ENCODE measurements at places on chromosomes 3 and 15.

- no peak for DNase-seq
These were observed 32.1 kb upstream of the NUDT16 start for GRCh38 chr3:131349454-131349853.

GRCh38 chr3:186152361-186152798, 43.5 kb upstream of the ETV5 start:
- DNase-seq = no peak

- peak; percentile 71 for DNase-seq
These were observed 30.7 kb downstream of the C3orf38 start for GRCh38 chr3:88180398-88180999.

- no peak for DNase-seq
These were observed 716 bp downstream of the CPEB1 start for GRCh38 chr15:82646250-82647044.

DNA sequence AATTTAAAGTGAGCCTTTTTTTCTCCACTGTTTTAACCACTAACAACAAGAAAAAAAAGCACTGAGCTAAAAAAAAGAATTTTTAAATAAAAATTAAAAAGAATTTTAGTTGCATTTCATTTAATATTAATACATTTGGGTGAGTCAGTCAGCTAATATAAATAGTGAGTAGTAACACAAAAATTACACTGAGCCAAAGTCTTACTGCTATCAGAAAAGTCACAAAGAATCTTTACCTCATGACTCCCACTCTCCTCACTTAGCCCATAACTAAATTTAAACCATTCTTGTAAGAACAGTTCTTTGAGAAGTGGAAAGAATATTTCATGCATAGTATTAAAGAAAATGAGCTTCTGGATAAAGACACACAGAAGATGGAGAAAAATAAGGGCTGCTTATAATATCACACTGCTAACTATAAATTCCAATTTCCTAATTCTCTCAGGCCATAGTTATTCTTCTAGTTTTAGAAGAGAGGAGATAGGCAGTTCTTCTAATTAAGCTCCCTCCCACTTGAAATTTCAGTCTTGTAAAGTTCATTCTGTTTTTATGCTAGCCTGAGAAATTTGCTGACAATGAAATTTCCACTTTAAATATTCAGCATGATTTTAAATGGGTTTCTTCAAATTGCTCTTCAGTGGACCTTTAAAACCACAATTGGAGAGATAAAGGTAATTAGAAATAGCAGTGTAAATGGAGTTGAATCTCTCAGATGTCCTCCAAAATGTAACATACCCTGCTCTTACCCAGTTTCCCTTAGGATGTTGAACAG, 17.6 kb downstream of the SHQ1 start:
- no peak for DNase-seq

GRCh38 chr15:48084759-48085590, 35.8 kb upstream of the SLC24A5 start:
- DNase-seq = peak; percentile 84

GRCh38 chr3:139728414-139728813, 50.6 kb upstream of the NMNAT3 start:
- no peak for DNase-seq

- DNase-seq = no peak
These were observed 32.9 kb downstream of the GTF2E1 start for GRCh38 chr3:120775411-120775810.

DNA sequence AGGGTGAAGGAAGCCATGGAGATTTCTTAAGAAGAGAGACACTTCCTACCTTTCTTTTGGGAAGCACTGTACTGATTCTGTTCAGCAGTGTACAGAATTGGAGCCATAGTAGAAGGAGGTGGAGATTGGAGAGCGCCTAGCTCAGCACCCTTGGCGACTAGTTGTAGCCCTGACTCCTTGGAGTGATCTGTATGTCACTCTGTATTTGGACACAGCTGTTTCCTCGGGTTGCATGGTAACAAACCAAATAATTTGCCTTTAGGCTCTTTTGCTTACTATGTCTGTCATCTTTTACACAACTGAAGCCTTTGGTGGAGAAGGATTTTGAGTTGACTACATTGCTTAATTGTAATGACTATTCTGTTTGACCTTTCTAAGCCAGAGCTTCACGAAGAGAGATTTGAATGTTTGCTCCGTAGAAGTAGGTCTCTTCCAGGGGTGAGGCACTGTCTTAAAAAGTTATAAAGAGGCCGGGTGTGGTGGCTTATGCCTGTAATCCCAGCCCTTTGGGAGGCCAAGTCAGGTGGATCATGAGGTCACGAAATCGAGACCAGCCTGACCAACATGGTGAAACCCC, 77.1 kb downstream of the AKAP13 start:
- no peak for DNase-seq

- no peak for DNase-seq
These were observed 210.2 kb downstream of the THSD4 start for GRCh38 chr15:71325481-71325880.

GRCh38 chr3:24096695-24097290, 151.7 kb downstream of the NR1D2 start:
- DNase-seq = no peak

- no peak for DNase-seq
These were observed 48.8 kb downstream of the ALDH1A2 start for GRCh38 chr15:58016581-58017175.

DNA sequence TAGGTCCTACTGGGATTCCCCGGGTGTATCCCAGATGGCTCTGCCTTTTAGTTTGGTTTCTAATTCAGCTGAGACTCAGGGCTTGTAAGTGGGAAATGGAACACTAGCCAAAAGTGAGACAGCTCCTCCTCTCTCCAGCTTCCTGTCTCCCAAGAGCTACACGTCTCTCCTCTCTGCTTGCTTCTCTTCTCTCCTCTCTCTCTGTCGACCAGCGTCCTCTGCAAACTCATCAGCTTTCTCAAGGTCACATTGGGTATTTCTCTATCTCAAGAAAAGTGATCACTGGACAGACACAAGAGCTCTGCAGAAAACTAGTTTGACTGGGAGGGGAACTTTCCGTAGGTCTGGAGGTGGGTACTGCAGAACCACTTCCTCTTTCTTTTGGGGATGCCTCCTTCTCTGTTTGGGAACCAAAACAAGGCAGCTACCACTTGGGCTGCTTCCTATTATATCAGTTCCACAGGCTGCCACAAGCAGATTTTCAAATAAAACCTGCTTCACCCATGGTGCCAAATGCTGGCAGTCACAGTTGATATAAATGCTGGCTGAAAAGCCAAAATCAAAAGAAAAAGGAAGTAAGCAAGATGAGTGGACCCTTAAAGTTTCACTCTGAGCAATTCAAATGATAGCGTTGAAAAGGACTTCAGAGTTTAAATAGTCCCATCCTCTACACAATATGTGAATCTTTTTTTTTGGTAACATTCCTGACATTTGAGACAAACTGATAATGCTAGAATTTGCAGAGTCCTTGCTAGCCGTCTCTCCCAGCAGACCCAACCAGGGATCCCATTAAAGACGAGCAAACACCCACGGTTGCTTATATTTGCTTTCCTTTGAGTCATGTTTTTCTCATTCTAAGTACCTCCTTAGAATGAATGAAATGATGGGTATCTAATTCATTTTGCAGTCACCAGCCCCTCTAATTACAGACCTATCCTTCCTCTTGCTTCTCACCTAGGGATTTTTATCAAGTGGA, 7.2 kb upstream of the DYNC1LI1 start:
- peak; percentile 69 for DNase-seq

DNA sequence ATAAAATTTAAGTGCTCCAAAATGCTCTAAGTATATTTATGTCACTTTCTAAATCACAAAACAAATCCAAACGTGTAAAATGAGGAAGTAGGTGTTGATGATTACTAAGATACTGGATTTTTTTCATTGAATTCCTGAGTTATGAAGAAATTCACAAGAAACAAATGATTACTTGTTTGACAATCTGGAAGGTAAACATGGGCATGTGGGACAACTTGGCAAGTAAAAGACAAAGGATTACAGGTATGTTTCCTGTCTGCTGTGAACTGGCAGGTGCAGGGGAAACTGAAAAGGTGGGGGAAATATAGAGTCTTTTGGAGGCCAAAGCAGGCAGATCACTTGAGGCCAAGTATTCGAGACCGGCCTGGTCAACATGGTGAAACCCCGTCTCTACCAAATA, 252.7 kb upstream of the AZI2 start:
- no peak for DNase-seq

GRCh38 chr3:124639406-124640237, 90.6 kb upstream of the UMPS start:
- DNase-seq = no peak

- peak; percentile 56 for DNase-seq
These were observed 453.5 kb downstream of the SOX2 start for GRCh38 chr3:182165234-182165633.

DNA sequence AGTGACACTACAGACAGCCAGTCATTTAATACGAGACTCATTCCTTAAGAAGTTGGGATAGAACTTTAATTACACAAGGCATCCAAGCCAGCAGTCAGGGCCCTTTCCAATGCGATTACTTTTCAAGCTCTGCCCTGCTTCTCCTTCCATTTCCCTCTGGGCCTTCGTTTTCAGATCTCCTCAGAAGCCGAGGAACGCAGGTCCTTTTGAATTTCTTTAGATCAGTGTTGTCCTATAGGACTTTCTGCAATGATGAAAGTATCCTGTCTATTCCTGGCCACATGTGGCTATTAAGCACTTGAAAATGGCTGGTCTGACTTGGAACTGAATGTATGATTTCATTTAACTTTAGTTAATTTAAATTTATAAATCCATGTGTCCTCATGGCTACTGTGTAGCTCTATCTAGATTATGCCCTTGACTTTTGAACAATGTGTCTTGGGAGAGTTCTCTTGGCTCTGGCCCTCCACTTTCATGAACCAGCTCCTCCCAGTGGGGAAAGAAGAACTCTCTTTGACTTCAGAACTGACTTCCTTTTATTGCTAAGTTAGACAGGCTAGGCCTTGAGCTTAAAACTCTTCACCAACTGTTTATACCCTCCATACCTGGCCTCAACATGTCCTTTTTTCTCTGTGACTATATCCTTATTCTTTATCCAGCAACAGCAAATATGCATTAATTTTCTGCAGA, 22.6 kb downstream of the TGFBR2 start:
- DNase-seq = no peak

- DNase-seq = peak; percentile 2
These were observed 106.3 kb upstream of the ABHD17C start for GRCh38 chr15:80588801-80589200.

GRCh38 chr3:193391902-193392301, 13.3 kb upstream of the ATP13A5 start:
- DNase-seq = no peak

- peak; percentile 73 for DNase-seq
These were observed 29.3 kb upstream of the INSYN1 start for GRCh38 chr15:73782344-73782959.

GRCh38 chr15:56038015-56038414, 44.6 kb upstream of the NEDD4 start:
- no peak for DNase-seq

- DNase-seq = no peak
These were observed 71.5 kb upstream of the PLXNA1 start for GRCh38 chr3:126911162-126912026.

- no peak for DNase-seq
These were observed 863 bp downstream of the PSMA4 start for GRCh38 chr15:78540871-78541743.

GRCh38 chr15:52050416-52050815, 31.4 kb downstream of the MAPK6 start:
- DNase-seq = no peak

DNA sequence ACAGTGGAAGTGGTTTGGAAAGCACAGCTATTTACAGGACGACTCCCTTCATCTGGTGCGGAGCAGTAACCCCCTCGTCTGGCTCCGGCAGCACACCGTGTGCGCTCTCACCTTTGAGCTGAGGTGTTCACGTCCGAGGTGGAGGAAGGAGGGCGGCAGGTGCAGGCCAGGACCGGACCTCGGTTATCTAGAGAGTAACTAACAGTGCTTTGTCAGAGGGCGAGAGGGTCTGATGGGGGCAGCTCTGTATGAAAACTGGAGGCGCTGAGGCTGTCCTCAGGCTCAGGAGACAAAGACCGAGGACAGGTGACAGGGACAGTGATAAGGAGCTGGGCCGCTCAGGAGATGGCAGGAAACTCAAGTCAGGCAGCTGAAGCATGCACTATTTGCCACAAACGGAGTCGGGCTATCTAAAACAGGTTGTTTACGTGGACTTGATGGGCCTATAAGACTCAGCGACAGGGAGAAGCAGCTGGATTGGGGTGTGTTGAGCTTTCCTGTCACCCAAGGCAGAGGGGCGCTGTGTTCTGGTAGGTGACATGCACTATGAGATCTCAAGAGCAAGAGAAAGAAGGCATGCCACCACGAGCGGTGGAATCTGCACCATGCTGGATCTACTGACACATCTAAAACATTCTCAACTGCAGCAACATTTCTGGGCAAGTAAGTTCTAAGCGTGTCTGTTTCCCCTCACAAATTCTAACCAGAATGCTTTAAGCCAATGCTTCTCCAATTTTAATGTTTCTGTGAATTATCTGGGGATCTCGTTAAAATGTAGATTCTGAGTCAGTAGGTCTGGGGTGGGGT, 155.2 kb downstream of the XXYLT1 start:
- no peak for DNase-seq

DNA sequence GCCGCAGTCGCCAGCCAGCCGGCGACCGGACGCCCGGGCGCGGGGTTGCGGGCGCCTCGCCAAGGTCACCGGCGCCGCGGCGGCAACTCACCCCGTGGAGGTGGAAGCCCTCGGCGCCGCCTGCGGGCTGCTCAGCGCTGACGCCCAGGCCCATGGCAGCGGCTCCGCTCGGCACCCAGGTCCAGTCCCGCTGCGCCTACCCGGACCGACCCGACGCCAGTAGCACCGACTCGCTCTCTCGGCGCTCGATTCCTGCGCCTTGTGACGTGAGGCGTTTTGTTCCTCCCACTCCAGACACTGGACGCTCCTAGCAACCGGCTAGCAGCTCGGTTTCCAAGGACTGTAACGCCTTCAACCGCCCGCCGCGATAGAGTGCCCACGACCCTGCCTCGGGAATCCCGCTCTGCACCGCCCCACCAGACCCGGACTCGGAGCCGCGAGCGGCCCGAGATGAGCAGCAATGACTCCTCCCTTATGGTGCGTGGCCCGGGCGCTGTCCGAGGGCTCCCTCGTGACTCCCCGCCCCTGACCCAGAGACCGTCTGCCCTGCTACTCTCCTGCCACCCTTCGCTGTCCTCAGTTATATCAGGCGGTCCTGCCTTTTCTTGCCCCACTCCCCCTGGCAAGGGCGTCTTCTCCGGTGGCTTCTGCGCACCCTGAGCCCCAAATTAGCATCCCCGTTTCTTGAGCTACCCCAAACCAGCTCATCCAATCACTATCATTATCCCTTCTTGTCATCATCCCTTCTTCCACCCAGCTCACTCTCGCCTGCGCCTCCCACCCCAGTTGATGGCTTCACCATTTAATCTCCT, at the start of the genes GORASP1 and TTC21A:
GORASP1 (minus strand) TSS at position 240 of the 812 bp plus-strand sequence; CDS start at position 154, 86 bp downstream.
TTC21A (plus strand) TSS at position 293 of the 812 bp plus-strand sequence; CDS start at position 451, 158 bp downstream.
- peak; percentile 95 for DNase-seq

DNA sequence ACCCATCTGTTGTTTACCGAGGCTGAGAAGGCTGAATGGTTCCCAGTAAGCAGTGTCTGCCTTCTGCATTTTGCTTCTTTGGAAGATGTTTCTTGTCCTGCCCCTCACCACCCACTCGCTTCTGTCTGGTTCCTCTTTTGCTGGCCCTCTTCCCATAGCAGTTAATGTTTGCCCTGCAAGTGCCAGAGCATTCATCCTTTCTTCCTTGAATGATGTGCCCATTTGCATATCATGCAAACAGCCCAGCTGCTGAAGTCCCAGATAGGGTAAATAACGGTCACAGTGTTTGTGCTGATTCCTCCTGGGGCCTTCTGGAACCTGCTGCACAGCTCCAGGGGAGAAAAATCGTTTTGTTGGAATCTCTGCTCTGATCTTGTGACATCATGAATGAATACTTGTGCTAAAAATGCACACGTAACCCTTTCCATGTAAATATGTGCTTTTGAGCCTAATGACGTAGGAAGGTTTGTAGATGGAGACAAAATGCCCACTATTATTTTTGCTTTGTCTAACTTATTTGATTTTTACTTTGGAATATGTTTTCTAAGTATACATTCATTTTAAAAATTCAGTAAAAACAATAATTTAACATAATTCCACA, 381.0 kb downstream of the SOX2 start:
- no peak for DNase-seq
